ENCODE measurements at places on chromosomes 7 and 10.

- DNase-seq = no peak
- H3K4me3 ChIP-seq = no peak overlapping the region
Observed at GRCh38 chr10:31129271-31129670, 97.6 kb upstream of the ZNF438 start.

DNA sequence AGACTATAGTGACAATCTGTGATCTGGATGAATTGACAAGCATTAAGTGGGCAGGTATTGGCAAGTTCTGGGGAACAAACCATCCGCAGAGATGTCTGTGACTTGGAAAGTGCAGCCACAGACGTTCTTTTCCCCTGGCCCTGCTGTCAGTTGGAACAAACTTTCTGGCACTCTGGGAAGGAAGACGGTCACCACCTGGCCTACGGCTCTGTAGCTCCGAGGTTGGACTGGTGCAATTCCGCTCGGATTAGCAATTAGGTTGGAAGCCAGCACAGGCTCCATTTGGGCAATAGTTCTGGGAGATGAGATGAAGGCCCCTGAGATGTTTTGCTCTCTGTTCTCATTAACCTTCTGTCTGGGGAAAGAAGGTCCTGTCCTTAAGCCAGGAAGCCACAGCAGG is 437.5 kb downstream of the CALN1 start:
- H3K27me3 ChIP-seq = no peaks in the 10 kb centered on the region
- H3K4me1 ChIP-seq = no peaks in the 10 kb centered on the region
- H3K27ac ChIP-seq = no peak overlapping the region
- DNase-seq = no peak
- no peaks in the 10 kb centered on the region for H3K36me3 ChIP-seq

GRCh38 chr10:124734311-124735166 is 9.6 kb downstream of the FAM53B start:
- H3K27ac ChIP-seq = no peak overlapping the region
- no peak overlapping the region for H3K4me3 ChIP-seq

GRCh38 chr7:142807855-142808460 is 37.2 kb downstream of the PRSS2 start:
- no peak overlapping the region for H3K27ac ChIP-seq
- peaks cover 8% of the 10 kb centered on the region for H3K27me3 ChIP-seq
- no peak overlapping the region for H3K4me3 ChIP-seq
- no peaks in the 10 kb centered on the region for H3K36me3 ChIP-seq

- DNase-seq = no peak
- H3K27ac ChIP-seq = no peak overlapping the region
- no peaks in the 10 kb centered on the region for H3K36me3 ChIP-seq
- H3K4me1 ChIP-seq = peaks cover 52% of the 10 kb centered on the region
- no peaks in the 10 kb centered on the region for H3K27me3 ChIP-seq
Observed at GRCh38 chr10:88048312-88048711, 184.9 kb downstream of the PTEN start.

- no peak overlapping the region for H3K27ac ChIP-seq
- DNase-seq = no peak
- H3K4me1 ChIP-seq = no peaks in the 10 kb centered on the region
- no peaks in the 10 kb centered on the region for H3K27me3 ChIP-seq
- no peaks in the 10 kb centered on the region for H3K36me3 ChIP-seq
- no peak overlapping the region for H3K4me3 ChIP-seq
Observed at GRCh38 chr10:110368556-110368955, 63.8 kb upstream of the SMNDC1 start.

- H3K27me3 ChIP-seq = no peaks in the 10 kb centered on the region
- no peak overlapping the region for H3K4me3 ChIP-seq
- H3K4me1 ChIP-seq = no peaks in the 10 kb centered on the region
- H3K36me3 ChIP-seq = no peaks in the 10 kb centered on the region
Observed at GRCh38 chr7:116752305-116753074, 80.5 kb downstream of the MET start.

GRCh38 chr7:149009527-149009926 is 18.8 kb downstream of the PDIA4 start:
- peaks cover 93% of the 10 kb centered on the region for H3K36me3 ChIP-seq
- no peak overlapping the region for H3K4me3 ChIP-seq
- no peaks in the 10 kb centered on the region for H3K4me1 ChIP-seq
- peak overlapping the region; percentile 23 for H3K27ac ChIP-seq

- H3K4me3 ChIP-seq = no peak overlapping the region
- H3K36me3 ChIP-seq = no peaks in the 10 kb centered on the region
- no peak for DNase-seq
- H3K4me1 ChIP-seq = peaks cover 3% of the 10 kb centered on the region
Observed at GRCh38 chr7:151314401-151314800, 27.2 kb upstream of the NUB1 start.

DNA sequence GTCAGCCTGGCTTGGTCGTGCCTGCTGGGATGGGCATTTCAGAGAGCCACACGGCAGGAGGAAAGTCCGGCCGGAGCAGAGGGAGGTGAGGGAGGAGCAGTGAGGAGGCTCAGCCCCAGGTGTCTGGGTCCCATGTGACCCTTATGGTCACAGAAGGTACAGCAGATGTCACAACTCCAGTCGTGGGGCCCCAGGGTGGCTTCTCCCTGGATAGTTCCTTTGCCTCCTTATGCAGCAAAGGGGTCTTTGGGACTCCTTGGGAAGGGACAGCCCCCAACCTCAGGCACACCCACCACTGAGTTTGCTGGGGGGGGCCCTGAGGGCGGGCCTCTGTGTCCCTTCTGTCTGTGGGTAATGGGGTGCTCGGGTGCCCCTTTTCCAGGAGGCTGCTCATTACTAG is 19.6 kb upstream of the PRKAG2 start:
- no peak for DNase-seq
- H3K36me3 ChIP-seq = no peaks in the 10 kb centered on the region
- H3K4me1 ChIP-seq = no peaks in the 10 kb centered on the region

GRCh38 chr10:123848564-123849457 is 42.8 kb downstream of the CPXM2 start:
- no peaks in the 10 kb centered on the region for H3K36me3 ChIP-seq
- H3K27me3 ChIP-seq = peaks cover 6% of the 10 kb centered on the region
- H3K4me3 ChIP-seq = no peak overlapping the region
- no peaks in the 10 kb centered on the region for H3K4me1 ChIP-seq

- H3K4me3 ChIP-seq = no peak overlapping the region
- H3K4me1 ChIP-seq = no peaks in the 10 kb centered on the region
- no peak for DNase-seq
- H3K27me3 ChIP-seq = no peaks in the 10 kb centered on the region
- H3K36me3 ChIP-seq = no peaks in the 10 kb centered on the region
Observed at GRCh38 chr10:75982611-75983369, 551.4 kb downstream of the LRMDA start.

- peaks cover 2% of the 10 kb centered on the region for H3K4me1 ChIP-seq
- no peak overlapping the region for H3K27ac ChIP-seq
- H3K27me3 ChIP-seq = peaks cover 28% of the 10 kb centered on the region
- DNase-seq = no peak
- no peaks in the 10 kb centered on the region for H3K36me3 ChIP-seq
Observed at GRCh38 chr7:17560516-17560915, 262.1 kb downstream of the AHR start.

- peak overlapping the region; percentile 59 for H3K27ac ChIP-seq
- H3K4me3 ChIP-seq = no peak overlapping the region
- peaks cover 84% of the 10 kb centered on the region for H3K36me3 ChIP-seq
- no peaks in the 10 kb centered on the region for H3K27me3 ChIP-seq
Observed at GRCh38 chr10:128058106-128058749, 68.0 kb downstream of the MKI67 start.

DNA sequence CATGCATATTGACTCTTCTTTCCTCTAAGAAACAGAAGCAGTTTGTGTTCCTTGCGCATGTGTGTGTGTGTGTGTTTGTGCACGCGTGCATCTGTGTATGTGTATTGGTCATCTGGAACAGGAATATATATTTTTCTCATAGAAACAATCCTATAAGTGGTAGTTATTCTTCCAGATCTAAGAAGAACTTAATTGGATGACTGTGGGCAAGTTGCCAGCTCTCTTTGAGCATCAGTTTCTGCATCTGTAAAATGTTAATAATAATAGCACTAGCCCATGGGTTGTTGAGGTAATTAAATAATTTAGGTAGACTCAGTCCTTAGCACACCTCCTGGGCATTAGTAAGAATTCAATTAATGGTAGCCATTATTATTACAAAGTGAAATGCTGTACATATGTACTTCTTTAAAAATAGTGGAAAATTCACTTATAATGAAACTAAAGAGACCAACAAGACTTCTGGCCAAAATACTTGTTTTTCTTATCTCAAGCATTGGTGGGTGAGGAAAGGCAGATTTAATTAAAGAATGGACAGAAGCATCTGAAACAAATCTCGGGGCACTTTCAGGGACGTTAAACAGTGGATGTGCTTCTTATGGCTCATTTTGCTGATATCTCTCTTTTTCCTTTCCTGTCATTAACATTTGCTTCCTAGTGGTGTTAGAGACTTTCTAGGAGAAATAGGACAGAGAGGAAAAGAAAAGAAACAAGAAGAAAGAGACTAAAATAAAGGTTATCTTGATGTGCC is 124.9 kb upstream of the HABP2 start:
- DNase-seq = no peak
- H3K36me3 ChIP-seq = no peaks in the 10 kb centered on the region
- no peak overlapping the region for H3K4me3 ChIP-seq
- H3K4me1 ChIP-seq = peaks cover 12% of the 10 kb centered on the region

- no peak for DNase-seq
- H3K4me3 ChIP-seq = no peak overlapping the region
- H3K27me3 ChIP-seq = no peaks in the 10 kb centered on the region
- no peaks in the 10 kb centered on the region for H3K4me1 ChIP-seq
- no peak overlapping the region for H3K27ac ChIP-seq
- no peaks in the 10 kb centered on the region for H3K36me3 ChIP-seq
Observed at GRCh38 chr10:24449321-24449740, 240.4 kb downstream of the KIAA1217 start.

GRCh38 chr10:7410862-7411670 is at the start of gene SFMBT2:
Gene SFMBT2 (minus strand): TSS chr10:7411034. CDS start chr10:7381898, 29,136 bp downstream.
- DNase-seq = peak; percentile 66
- peaks cover 61% of the 10 kb centered on the region for H3K4me1 ChIP-seq
- H3K36me3 ChIP-seq = no peaks in the 10 kb centered on the region
- H3K27ac ChIP-seq = no peak within 1 kb of the TSS

- DNase-seq = no peak
- no peak overlapping the region for H3K4me3 ChIP-seq
- no peaks in the 10 kb centered on the region for H3K4me1 ChIP-seq
- H3K36me3 ChIP-seq = no peaks in the 10 kb centered on the region
- H3K27me3 ChIP-seq = no peaks in the 10 kb centered on the region
Observed at GRCh38 chr7:21099432-21099831, 312.7 kb upstream of the SP8 start.

DNA sequence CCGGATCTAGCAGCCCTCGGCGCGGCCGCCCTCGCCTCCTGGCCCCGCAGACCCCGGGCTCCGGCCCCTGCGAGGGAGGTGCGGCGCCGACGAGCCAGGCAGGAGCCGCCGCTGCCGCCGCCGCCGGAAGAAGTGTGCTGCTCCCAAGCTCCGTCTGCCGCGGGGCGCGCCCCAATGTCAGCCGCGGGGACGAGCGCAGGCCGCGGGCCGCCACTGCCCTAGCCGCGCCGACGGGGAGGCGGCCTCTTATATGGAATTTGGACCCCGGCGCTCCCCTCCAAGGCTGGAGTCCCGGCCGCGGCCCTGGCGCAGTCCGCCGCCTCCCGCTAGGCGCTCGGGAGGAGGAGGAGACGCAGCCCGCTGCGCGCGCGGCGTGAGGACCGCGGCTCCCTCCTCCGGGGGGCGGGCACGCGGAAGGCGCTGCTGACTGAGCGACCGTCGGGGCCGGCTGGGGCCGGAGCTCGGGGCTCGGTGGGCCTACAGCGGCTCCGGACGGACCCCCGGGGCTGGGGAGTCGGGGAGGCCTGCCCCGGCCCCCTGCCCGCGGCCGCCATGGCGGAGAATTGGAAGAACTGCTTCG is at the start of gene TRIM8:
Gene TRIM8 (plus strand): TSS at position 414 of the 580 bp plus-strand sequence. CDS start 139 bp downstream, at position 553.
- H3K27ac ChIP-seq = peak within 1 kb of the TSS; percentile 99
- H3K36me3 ChIP-seq = peaks cover 11% of the 10 kb centered on the region
- DNase-seq = no peak
- H3K4me3 ChIP-seq = peak within 1 kb of the TSS; percentile 71

DNA sequence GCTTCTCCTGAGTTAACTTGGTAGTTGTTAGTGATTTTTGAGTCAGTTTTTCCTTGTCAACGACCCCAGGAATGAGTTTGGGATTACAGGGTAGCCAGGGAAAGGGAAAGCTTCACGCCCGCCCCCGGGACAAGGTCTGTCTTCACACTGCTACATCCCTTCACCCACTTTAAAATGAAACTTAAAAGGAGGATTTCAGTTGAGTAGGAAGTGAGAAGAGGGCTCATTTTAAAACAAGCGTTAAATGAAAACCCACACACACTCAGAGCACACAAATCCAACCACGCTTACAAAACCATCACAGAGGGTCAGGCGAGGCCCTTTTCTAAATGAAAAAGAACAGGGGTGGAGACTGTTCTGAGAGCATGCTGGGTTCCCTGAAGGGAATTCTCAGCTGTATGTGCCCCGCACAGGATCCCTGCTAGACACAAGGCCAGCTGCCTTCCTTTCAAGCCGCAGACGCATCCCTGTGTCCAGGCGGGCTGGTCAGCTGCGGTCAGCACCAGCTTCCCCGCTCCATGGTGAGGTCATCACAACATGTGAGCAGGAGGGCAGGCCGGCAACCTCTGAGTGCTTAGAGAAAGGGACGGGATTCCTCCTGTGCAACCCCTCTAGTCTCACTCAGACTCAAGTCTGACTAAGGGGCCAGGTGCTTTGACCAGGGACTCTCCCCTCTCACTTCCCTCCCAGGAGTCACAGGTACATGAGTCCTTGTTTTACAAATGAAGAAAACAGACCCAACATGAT is 111.8 kb downstream of the EGFR start:
- H3K4me3 ChIP-seq = no peak overlapping the region
- H3K36me3 ChIP-seq = no peaks in the 10 kb centered on the region
- no peaks in the 10 kb centered on the region for H3K4me1 ChIP-seq

DNA sequence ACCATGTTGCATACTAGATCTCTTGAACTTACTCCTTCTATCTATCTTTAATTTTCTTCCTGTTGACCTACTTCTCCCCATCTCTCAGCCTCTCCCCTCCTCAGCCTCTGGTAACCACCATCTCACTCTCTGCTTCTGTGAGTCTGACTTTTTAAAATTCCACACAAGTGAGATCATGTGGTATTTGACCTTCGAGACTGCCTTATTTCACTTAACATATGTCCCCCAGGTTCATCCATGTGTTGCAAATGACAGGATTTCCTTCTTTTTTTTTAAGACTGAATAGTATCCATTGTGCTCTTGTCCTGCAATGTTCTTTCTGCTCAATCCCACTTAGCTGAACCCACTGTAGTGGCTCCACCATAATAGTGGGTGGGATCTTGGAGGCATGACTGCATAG is 51.4 kb upstream of the DNAJC1 start:
- H3K36me3 ChIP-seq = no peaks in the 10 kb centered on the region
- no peaks in the 10 kb centered on the region for H3K4me1 ChIP-seq
- no peaks in the 10 kb centered on the region for H3K27me3 ChIP-seq
- DNase-seq = no peak
- no peak overlapping the region for H3K4me3 ChIP-seq

- no peaks in the 10 kb centered on the region for H3K4me1 ChIP-seq
- no peak overlapping the region for H3K27ac ChIP-seq
- no peaks in the 10 kb centered on the region for H3K36me3 ChIP-seq
- no peak overlapping the region for H3K4me3 ChIP-seq
Observed at GRCh38 chr10:8229153-8229552, 174.7 kb downstream of the GATA3 start.

GRCh38 chr7:145698526-145699262 is 417.9 kb upstream of the CNTNAP2 start:
- H3K27ac ChIP-seq = no peak overlapping the region
- no peaks in the 10 kb centered on the region for H3K27me3 ChIP-seq
- no peaks in the 10 kb centered on the region for H3K36me3 ChIP-seq
- DNase-seq = no peak
- H3K4me3 ChIP-seq = no peak overlapping the region

GRCh38 chr10:78190051-78190825 is 156.6 kb downstream of the RPS24 start:
- H3K27me3 ChIP-seq = no peaks in the 10 kb centered on the region
- no peak for DNase-seq
- no peak overlapping the region for H3K27ac ChIP-seq
- no peaks in the 10 kb centered on the region for H3K36me3 ChIP-seq
- H3K4me3 ChIP-seq = no peak overlapping the region
